ENCODE measurements at places on chromosomes 2 and 18.

GRCh38 chr2:208466151-208466919 lies 59.7 kb downstream of the PTH2R start:
- H3K4me3 ChIP-seq = no peak overlapping the region
- DNase-seq = no peak

DNA sequence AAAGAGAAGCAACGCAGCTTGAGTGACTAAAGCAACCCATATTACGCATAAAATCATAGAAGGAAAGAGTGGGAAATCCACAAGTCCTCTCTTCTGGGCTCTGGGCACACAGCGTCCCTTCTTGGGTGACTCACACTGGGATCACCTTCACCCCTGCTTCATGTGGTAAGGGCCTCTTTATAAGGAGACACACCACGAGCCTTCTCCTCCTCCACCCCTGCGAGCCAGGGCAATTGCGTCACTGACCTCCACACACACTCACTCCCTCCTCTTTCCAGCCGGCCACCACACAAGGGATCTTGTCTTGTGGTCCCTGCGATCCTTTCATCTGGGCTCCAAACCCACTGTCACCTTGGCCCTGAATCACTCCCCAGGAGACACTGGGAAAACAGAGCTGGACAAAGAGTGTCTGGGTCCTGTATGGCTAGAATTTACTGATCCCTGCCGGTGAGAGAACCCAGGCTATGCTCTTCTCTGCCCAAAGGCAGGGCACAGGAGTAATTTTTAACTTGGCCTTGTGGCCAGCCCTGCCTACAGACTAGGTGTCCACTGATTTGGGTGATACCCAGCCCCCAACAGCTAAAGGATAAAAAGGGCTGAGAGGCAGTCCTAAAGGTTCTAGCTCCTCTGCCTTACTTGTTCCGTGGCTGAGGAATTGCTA lies 35.3 kb downstream of the NHEJ1 start:
- no peaks in the 10 kb centered on the region for H3K27me3 ChIP-seq
- DNase-seq = no peak
- H3K36me3 ChIP-seq = peaks cover 11% of the 10 kb centered on the region
- no peak overlapping the region for H3K4me3 ChIP-seq
- no peak overlapping the region for H3K27ac ChIP-seq

- peak overlapping the region; percentile 65 for H3K4me3 ChIP-seq
- DNase-seq = peak; percentile 58
- H3K27me3 ChIP-seq = no peaks in the 10 kb centered on the region
- H3K27ac ChIP-seq = peak overlapping the region; percentile 98
These were observed 11.8 kb downstream of the CHRNA1 start for GRCh38 chr2:174752403-174753037.

- DNase-seq = no peak
- H3K4me3 ChIP-seq = no peak overlapping the region
- H3K36me3 ChIP-seq = no peaks in the 10 kb centered on the region
- H3K27ac ChIP-seq = no peak overlapping the region
- H3K4me1 ChIP-seq = no peaks in the 10 kb centered on the region
These were observed 1.3 kb upstream of the UPP2 start for GRCh38 chr2:158100411-158100810.

GRCh38 chr2:237181844-237182243 lies 96.2 kb downstream of the COPS8 start:
- no peak overlapping the region for H3K4me3 ChIP-seq
- no peak for DNase-seq
- H3K27ac ChIP-seq = no peak overlapping the region
- H3K36me3 ChIP-seq = no peaks in the 10 kb centered on the region
- H3K4me1 ChIP-seq = no peaks in the 10 kb centered on the region

DNA sequence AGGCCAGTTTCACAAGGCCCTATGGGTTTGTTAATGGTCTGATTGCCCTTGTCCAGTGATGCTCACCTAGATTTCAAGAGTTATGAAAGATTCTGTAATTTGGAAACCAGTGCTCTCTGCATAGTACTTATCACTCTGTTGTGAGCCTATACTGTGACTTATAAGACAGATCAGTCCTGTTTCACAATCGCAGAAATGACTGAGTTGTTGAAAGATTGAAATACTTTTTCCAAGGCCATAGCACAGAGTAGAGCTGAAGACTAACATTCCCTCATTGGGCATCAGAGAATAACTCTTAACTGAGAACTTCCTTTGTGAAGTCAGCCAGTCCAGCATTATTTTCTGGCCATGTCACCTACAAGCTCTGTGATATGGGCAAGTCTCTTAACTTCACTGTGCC lies 44.0 kb downstream of the CCDC85A start:
- no peak for DNase-seq
- H3K27ac ChIP-seq = no peak overlapping the region
- H3K27me3 ChIP-seq = no peaks in the 10 kb centered on the region
- no peak overlapping the region for H3K4me3 ChIP-seq
- no peaks in the 10 kb centered on the region for H3K36me3 ChIP-seq
- H3K4me1 ChIP-seq = no peaks in the 10 kb centered on the region

GRCh38 chr2:68231061-68231372 lies 21.3 kb downstream of the PPP3R1 start:
- no peak for DNase-seq
- no peak overlapping the region for H3K4me3 ChIP-seq
- H3K4me1 ChIP-seq = peaks cover 34% of the 10 kb centered on the region
- H3K27me3 ChIP-seq = no peaks in the 10 kb centered on the region
- peak overlapping the region; percentile 38 for H3K27ac ChIP-seq

GRCh38 chr2:111049792-111050640 lies 70.7 kb upstream of the BCL2L11 start:
- H3K27me3 ChIP-seq = no peaks in the 10 kb centered on the region
- H3K4me3 ChIP-seq = no peak overlapping the region

DNA sequence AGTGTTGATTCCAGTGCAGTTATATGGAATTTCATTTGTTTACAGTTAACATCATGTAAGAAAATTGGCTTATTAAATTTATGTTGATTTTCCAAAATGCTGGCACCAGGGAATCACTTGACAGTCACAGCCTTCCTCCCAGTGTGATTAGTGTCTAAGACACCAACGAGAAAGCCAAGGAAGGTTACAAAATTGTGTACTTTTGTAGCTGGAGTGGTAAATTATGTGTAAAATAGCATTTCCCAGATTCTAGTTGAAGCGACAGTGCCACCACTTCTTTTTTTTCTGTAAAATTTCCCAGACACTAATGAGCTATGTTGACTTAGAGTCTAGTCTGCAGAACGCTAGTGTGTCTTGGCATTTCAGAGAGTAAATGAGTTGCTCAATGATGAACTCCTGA lies 101.3 kb downstream of the NCK2 start:
- no peak overlapping the region for H3K4me3 ChIP-seq
- no peak overlapping the region for H3K27ac ChIP-seq
- peaks cover 18% of the 10 kb centered on the region for H3K36me3 ChIP-seq

DNA sequence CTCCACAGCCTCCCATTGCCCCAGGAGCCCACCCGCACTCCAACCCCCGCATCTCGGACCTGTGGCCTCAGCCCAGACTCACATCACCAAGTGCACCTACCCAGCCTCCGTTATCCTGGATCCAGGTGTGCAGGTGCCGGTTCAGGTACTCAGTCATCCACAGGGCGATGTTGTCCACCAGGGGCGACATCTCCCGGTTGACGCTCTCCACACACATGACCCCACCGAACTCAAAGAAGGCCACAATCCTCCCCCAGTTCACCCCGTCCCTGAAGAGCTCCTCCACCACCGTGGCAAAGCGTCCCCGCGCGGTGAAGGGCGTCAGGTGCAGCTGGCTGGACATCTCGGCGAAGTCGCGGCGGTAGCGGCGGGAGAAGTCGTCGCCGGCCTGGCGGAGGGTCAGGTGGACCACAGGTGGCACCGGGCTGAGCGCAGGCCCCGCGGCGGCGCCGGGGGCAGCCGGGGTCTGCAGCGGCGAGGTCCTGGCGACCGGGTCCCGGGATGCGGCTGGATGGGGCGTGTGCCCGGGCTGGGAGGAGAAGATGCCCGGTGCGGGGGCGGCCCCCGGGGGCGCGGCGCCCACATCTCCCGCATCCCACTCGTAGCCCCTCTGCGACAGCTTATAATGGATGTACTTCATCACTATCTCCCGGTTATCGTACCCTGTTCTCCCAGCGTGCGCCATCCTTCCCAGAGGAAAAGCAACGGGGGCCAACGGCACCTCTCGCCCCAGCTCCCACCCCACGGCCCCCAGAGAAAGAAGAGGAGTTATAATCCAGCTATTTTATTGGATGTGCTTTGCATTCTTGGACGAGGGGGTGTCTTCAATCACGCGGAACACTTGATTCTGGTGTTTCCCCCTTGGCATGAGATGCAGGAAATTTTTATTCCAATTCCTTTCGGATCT lies 1.3 kb downstream of the BCL2 start:
- peaks cover 43% of the 10 kb centered on the region for H3K4me1 ChIP-seq
- peak overlapping the region; percentile 98 for H3K4me3 ChIP-seq
- H3K36me3 ChIP-seq = peaks cover 5% of the 10 kb centered on the region
- H3K27ac ChIP-seq = peak overlapping the region; percentile 99
- peak; percentile 75 for DNase-seq

- H3K4me3 ChIP-seq = no peak overlapping the region
- H3K27me3 ChIP-seq = peaks cover 4% of the 10 kb centered on the region
- no peak for DNase-seq
- peak overlapping the region; percentile 22 for H3K27ac ChIP-seq
These were observed 1.4 kb downstream of the TM4SF20 start for GRCh38 chr2:227377467-227378351.

GRCh38 chr2:64453770-64454385 lies at the start of gene LGALSL:
Gene LGALSL, plus strand, starts transcription at chr2:64454162. Its CDS starts 384 bp downstream, at chr2:64454546.
- H3K36me3 ChIP-seq = no peaks in the 10 kb centered on the region
- peaks cover 4% of the 10 kb centered on the region for H3K4me1 ChIP-seq
- H3K27ac ChIP-seq = peak within 1 kb of the TSS; percentile 20

- H3K36me3 ChIP-seq = peaks cover 2% of the 10 kb centered on the region
- H3K27me3 ChIP-seq = no peaks in the 10 kb centered on the region
- H3K4me1 ChIP-seq = no peaks in the 10 kb centered on the region
- DNase-seq = no peak
These were observed 43.9 kb upstream of the CNOT11 start for GRCh38 chr2:101208830-101209229.

GRCh38 chr2:169448316-169448715 lies 31.0 kb upstream of the BBS5 start:
- no peak for DNase-seq
- peaks cover 2% of the 10 kb centered on the region for H3K27me3 ChIP-seq
- no peak overlapping the region for H3K4me3 ChIP-seq

GRCh38 chr2:151655663-151656398 lies 78.4 kb downstream of the NEB start:
- no peak overlapping the region for H3K4me3 ChIP-seq
- H3K27ac ChIP-seq = no peak overlapping the region
- H3K27me3 ChIP-seq = no peaks in the 10 kb centered on the region

DNA sequence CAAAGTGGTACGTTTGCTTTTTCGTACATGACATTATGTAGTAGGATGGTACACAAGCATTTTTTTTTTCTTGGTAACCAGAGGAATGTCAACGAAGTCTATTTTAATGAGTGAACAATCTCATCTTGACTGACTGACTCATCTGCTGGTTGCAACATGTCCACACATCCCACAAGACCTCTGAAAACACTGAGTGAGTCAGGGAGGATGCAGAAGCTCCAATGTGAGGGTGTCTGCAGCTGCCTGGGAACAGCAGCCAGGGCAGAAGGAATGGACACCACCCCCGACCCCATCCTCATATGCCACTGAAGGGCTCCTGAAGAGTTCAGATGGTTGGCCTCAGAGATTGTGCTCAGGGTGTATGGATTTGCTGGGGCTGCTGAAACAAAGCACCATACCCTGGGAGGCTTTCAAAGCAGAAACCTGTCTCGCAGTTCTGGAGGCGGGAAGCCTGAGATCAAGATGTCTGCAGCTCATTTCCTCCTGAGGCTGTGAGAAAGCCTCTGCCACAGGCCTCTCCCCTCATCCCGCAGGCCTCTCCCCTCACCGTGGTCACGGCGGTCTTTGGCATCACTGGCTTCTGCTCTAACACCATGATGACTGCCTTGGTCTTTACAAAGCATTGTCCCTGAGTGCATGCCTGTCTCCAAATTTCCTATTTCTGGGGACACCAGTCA lies 124.6 kb downstream of the LRATD1 start:
- no peaks in the 10 kb centered on the region for H3K27me3 ChIP-seq
- H3K36me3 ChIP-seq = no peaks in the 10 kb centered on the region
- H3K27ac ChIP-seq = no peak overlapping the region

- no peak overlapping the region for H3K4me3 ChIP-seq
- no peaks in the 10 kb centered on the region for H3K27me3 ChIP-seq
- H3K36me3 ChIP-seq = no peaks in the 10 kb centered on the region
These were observed 464.4 kb downstream of the CMPK2 start for GRCh38 chr2:6401301-6401700.

GRCh38 chr18:9519399-9519798 lies 44.1 kb downstream of the RALBP1 start:
- DNase-seq = no peak
- no peaks in the 10 kb centered on the region for H3K4me1 ChIP-seq
- H3K4me3 ChIP-seq = no peak overlapping the region
